ENCODE measurements at places on chromosomes 3 and 15.

GRCh38 chr3:74263031-74263430, 351.4 kb downstream of the CNTN3 start:
- no peak for DNase-seq

GRCh38 chr3:54931182-54931581, 3.3 kb upstream of the LRTM1 start:
- DNase-seq = no peak

DNA sequence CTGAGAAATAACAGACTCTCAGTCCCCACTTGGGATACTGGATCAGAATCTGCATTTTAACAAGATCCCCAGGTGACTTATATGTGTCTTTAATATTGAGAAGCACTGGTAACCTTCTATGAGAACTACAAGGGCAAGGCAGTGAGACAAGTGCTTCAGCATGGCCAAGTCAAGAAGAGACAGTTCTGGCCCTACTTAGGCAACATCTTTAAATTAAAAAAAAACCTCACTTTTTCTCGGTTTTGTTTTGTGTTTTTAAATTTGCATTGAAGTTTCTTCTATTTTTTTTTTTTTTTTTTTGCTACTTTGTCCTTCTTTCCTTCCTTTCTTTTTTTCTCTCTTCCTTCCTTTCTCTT, 42.5 kb upstream of the SPTSSB start:
- no peak for DNase-seq

GRCh38 chr3:57982561-57983243, 25.5 kb upstream of the FLNB start:
- no peak for DNase-seq

DNA sequence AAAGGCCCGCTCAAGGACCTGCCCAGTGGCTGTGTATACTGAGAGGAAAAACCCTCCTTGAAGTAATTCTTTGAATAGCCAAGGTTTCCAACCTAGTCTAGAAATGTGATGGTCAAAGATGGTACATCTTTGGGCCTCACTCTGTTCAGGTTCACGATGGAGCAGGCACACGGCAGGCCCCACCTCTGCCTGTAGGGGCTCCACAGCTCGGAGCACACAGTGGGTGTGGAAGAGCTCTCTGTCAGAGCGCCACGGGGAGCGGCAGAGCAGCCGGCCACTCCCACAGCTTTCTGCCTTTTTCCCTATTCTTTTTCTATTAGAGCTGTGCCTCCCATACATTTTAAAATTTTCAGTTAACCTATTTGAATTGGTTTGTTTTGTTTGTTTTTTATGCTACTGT, 89.5 kb downstream of the CTNNB1 start:
- no peak for DNase-seq

DNA sequence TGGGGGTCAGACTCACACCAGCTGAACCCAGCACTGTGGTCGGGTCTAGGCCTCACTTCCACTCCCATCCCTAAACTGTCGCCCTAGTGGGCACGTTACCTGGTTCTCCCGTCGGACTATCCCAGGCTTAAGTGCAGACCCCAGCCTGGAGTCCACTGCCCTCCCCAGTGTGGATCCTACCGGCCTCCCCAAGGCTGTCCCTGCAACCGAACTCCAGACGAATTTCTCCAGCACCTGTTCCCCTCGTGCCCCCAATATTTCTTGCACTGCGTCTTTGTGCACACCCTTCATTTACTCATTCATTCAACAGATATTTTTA, 26.5 kb downstream of the SLC41A3 start:
- no peak for DNase-seq

DNA sequence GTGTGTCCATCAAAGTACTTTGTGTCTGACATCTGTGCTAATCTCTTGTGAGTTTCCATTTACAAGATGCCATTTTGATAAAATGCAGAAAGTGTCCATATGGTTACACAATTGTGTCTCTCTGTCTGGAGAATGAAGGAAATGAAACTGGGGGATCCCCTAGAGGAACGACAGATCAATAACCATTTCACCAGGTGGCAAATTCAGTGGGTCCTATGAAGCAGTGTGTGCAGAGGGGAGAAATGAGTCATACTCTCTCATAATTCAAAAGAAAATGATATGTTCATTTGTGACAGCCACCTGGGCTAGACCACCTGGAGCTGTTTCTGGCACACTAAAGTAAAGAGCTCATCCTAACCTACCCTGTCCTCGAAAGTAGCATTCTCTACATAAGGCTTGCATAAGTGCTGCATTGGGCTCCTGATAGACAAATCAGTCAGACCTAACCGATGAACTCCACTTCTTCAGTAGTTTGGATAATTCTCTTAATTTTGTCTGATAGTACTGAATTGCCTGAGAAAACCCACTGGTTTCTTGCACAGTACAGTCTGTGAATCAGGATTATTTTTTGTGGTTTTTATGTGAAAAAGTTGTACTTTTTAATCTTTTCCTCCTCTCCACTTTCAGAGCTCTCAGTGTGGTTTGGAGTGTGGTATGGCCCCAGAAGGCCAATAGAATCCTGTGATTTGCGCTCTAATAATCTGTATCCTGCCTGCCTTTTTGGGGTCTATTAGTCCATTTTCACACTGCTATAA, 10.3 kb upstream of the CD47 start:
- DNase-seq = no peak

- no peak for DNase-seq
These were observed 124.5 kb downstream of the TLE3 start for GRCh38 chr15:69973102-69973714.

DNA sequence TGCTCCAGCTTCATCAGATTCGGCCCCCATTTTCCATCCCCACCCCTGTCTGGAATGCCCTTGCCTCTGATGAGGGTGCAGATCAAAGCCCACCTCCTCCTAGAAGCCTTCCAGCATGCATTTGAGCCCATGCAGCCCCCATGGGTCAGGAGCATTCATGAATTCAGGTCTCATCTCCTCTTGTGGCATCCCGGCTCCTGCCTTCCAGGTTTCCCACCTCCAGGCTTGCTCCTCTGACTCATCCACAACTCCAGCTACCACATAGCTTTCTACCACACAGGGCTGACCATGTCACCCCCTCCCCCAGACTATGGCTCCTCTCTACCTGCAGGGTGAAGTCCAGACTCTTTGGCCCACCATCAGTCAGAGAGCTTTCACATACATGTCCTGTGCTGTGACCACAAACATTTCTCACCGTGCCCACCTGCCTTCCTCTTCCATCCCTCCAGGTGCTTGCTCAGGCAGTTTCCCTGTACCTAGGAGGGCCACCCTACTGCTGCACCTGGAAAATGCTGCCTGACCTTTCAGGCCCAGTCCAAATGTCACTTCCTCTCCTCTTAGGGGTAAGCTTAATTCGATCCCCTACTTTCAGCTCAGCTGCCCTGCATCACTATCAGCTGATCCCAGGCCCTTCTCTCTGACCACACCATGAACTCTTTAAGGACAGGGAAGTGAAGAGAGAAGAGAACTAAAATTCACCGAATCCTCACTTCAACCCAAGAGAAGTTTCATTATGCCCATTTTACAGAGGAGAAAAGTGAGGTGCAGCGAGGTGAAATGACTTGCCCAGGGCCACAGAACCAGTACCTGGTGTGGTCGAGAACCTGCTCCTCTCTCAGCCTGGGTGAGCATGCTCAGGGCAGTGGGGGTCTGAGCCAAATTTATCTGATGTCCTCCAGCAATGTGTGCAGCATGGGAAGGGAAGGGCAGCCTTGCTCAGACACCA, 13.7 kb upstream of the FGD5 start:
- no peak for DNase-seq

- no peak for DNase-seq
These were observed 137.4 kb downstream of the MBNL1 start for GRCh38 chr3:152405915-152406802.

DNA sequence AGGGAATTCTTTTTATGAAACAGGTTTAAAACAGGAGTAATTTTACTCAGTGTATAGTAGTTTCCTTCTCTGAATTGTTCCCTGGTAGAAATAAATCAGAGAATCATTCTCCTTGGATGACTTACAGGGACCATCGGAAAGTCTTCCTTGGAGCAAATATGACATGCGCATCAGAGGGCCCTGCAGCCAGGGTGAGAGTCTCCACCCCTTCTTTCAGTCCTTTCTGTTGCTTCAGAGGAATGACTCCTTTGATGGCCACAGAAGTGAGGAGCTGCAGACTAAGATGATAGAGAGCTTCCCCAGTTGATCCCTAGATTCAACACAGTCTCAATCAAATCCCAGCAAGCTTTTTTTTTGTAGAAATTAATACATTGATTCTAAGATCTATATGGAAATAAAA, 294.8 kb upstream of the UMPS start:
- DNase-seq = no peak

DNA sequence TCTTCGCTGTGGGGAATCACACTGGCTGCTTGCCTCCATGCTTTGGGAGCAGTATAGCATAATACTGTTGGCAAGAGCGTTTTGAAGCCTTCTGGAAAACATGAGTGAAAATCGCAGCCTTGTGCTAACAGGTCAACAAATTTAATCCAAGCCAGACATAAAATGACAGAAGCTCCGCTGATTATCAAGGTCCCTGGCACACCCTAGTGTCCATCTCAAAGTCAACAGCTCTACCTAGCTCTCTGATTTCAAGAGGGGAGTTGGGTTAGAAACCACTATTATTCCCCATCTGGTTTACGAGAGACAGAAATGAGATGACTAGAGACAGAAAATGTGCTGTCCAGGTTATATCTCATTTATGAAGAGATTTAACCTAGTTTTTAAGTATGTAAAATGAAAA, 73.6 kb upstream of the MDFIC2 start:
- no peak for DNase-seq

DNA sequence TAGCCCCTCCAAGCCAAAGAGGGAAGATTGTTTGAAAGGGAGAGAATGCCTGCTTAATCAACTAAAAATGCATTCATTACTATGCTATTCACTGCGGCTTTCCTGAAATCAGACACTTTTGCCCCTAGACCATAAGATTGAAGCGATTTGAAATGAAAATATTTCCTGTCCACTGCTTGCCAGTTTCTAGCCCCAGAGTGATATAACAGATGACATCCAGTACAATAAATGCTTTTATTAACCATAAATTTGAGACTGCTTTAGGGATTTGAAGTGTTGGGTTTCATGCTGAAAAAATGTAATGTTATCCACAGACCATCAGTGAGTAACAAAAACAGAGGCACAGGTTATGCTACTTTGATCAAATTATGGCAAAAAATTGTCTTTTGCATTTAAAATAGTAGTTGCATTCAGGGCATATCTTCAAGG, 14.1 kb downstream of the IL17RD start:
- DNase-seq = no peak

- no peak for DNase-seq
These were observed 5.9 kb upstream of the ADGRG7 start for GRCh38 chr3:100603469-100603868.

GRCh38 chr3:12462159-12462947, 21.9 kb upstream of the TSEN2 start:
- no peak for DNase-seq

DNA sequence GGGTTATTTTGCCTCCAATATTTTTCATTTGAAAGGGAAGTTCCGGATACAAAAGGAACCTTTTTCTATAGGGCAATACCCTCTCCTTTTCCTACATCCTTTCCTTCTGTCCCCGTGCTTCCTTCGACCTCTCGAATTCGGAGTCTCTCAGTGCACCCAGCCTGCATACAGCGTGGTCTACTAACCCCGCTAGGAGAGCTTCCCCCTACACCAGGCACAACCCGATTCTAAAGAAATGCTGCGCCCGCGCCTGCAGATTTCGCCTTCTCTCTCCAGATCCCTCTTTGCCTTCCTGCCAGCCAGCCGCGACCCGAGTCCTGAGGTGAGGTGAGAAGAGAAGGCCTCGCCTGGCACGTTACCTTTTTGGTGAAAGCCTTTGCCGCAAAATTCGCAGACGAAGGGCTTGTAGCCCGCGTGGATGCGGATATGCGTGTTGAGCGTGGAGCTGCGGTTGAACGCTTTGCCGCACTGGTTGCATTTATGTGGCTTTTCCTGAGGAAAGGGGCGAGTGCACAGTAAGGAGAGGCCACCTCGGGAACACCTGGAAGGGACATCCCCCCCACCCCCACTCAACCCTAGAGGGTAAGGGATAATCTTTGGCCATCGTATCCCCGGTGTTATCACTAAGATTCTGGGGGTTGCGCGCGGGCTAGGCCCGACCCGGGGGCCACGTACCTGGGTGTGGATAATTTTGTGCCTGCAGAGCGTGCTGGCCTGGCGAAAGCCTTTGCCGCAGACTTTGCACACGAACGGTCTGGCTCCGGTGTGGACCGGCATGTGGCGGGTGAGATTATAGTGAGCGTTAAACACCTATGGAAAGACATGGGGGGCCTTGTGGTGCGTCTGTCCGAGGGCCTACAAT, 2.3 kb downstream of the FEZF2 start:
- no peak for DNase-seq

DNA sequence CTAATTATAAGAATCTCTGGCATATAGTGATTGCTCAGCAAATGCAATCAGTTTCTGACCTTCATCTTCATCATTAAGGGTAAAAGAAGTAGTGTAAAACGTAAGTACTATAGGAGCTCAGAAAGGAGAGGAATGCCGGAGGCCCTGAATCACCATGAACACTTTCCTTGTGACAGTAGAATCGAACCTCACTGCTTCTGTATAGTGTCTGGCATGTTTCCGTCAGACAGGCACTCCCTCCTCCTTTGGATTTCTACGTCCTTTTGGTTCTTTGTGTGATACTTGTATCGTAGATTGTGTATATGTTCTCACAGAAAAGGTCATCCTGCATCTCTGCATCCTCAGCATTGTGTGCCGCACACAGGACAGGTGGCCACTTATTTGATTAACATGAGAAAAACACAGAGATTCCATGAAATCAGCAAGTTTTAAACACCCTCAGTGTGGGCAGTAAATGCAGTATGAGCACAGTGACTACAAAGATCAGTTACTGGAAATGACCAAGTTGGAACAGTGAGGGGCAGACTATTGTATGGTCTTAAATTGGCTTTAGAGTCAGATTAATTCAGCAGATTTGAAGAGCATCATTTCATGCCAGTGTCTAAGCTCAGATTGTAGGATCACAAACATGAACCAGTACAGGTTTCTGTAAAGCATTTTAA, 234.5 kb downstream of the UBE2E2 start:
- no peak for DNase-seq

GRCh38 chr3:81684751-81685395, 76.6 kb downstream of the GBE1 start:
- no peak for DNase-seq

- no peak for DNase-seq
These were observed at the start of gene PRTG for GRCh38 chr15:55742927-55743728. PRTG (minus strand) TSS chr15:55743152; CDS start chr15:55742931, 221 bp downstream.

GRCh38 chr3:36332139-36332538, 48.2 kb upstream of the STAC start:
- no peak for DNase-seq

DNA sequence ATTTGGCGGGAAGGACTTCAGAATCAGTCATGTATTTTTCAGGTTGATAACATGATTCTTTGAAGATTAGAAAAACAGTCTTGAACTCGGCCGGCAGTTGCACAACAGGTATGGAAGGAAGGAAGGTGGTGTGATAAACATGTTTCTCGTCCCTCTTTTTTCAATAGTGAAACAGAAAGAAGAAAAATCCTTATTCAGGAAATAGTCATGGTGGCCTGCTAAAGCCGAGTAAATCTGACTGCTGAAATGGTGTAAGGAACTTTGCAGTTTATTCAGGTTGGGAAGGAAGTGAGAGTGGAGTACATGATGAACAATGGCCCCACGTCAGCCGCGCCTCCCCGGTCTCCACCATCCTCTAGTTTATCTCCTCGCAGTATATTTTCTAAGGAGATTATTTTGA, 6.7 kb downstream of the RASGRP1 start:
- no peak for DNase-seq

- DNase-seq = no peak
These were observed 530.0 kb downstream of the EPHB1 start for GRCh38 chr3:135325096-135325495.
